ENCODE measurements at places on chromosomes 12 and 14. TPM values are rescaled to one million over a fixed set of nuclear protein-coding genes. Genes with fewer than 3 reads are reported as not detected.

Gene LACRT
- not detected for total RNA-seq

Gene CMA1
- total RNA-seq: not detected

Gene SPTLC2
- total RNA-seq: 20.5 TPM

Gene MDGA2
- 3.7 TPM for total RNA-seq

Gene KLRK1
- total RNA-seq: not detected

Gene CFAP73
- total RNA-seq: 0.33 TPM

Gene PMCH
- total RNA-seq: not detected

Gene BRF1
- total RNA-seq: 24.6 TPM

Gene CLEC1A
- not detected for total RNA-seq

Gene OR6C2
- not detected for total RNA-seq

Gene MYO1A
- 0.24 TPM for total RNA-seq

Gene VCPKMT
- 8.4 TPM for total RNA-seq

Gene ZC2HC1C
- 2.7 TPM for total RNA-seq

Gene LGALS3
- 0.18 TPM for total RNA-seq

Gene ESR2
- total RNA-seq: 0.07 TPM

Gene IL22
- not detected for total RNA-seq

Gene KRT8
- 445 TPM for total RNA-seq

Gene ACSS3
- 18.3 TPM for total RNA-seq

Gene GPX2
- 0.63 TPM for total RNA-seq

Gene LBHD2
- total RNA-seq: not detected

Data from H7 (cell line).